Myocyte (in vitro differentiated cells): ENCODE measurements at places on chromosomes 1 and 21. TPM values are rescaled to one million over a fixed set of nuclear protein-coding genes. Genes with fewer than 3 reads are reported as not detected.

PCSK9 gene
- total RNA-seq = 1.2 and 8.8 TPM in 2 replicates

GADD45A gene
- 73.6 and 85.0 TPM in 2 replicates for total RNA-seq

WDR3 gene
- 22.0 and 39.8 TPM in 2 replicates for total RNA-seq

ODR4 gene
- total RNA-seq = 14.4 and 15.3 TPM in 2 replicates

HSD3B2 gene
- total RNA-seq = not detected in 2 replicates

CA6 gene
- total RNA-seq = not detected in 2 replicates

SLC44A3 gene
- 1.6 and 2.2 TPM in 2 replicates for total RNA-seq

TPRG1L gene
- total RNA-seq = 19.7 and 23.2 TPM in 2 replicates

THEM5 gene
- total RNA-seq = not detected in 2 replicates

MOV10 gene
- total RNA-seq = 15.0 and 16.4 TPM in 2 replicates

KDM5B gene
- total RNA-seq = 47.3 and 53.0 TPM in 2 replicates

KRTAP19-5 gene
- not detected in 2 replicates for total RNA-seq

AMIGO1 gene
- 0.37 and 0.42 TPM in 2 replicates for total RNA-seq

- DNase-seq = peak; percentile 15
Observed at GRCh38 chr1:241229216-241229615, 127.8 kb downstream of the RGS7 start.

- no peak for DNase-seq
Observed at GRCh38 chr1:23624440-23624839, 65.1 kb upstream of the ID3 start.

DNA sequence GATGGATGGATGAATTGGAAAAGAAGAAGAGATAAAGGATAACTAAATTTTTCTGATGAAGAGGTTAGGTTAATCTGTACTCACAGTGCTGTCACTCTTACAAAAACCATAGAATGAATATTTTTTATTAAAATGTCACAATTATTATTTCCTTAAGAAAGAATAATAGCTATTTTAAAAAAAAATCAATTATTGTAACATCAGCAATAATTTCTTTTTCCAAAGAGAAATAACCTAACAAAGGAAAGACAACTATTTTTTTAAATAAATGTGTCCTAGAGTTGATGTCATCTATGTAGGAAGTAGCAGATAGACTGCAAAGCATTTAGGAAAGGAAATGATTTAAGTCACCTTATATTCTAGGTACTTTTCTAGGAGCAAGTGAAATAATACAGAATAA lies 33.6 kb upstream of the PLPPR4 start:
- no peak for DNase-seq

- no peak for DNase-seq
Observed at GRCh38 chr1:234941321-234942011, 187.2 kb downstream of the TOMM20 start.

GRCh38 chr1:167305059-167305705 lies 84.5 kb downstream of the POU2F1 start:
- no peak for DNase-seq

- no peak for DNase-seq
Observed at GRCh38 chr1:231990388-231990787, 363.8 kb downstream of the DISC1 start.

- peak; percentile 80 for DNase-seq
Observed at GRCh38 chr1:6260961-6261614, at the start of gene GPR153. GPR153 (minus strand) TSS chr1:6261098; CDS start chr1:6254905, 6,193 bp downstream.

- peak; percentile 29 for DNase-seq
Observed at GRCh38 chr1:19582318-19582717, 61.8 kb upstream of the NBL1 start.

GRCh38 chr1:200237066-200237465 lies 172.8 kb downstream of the ZNF281 start:
- DNase-seq = no peak

GRCh38 chr1:192003295-192004077 lies 154.8 kb upstream of the RGS18 start:
- DNase-seq = no peak

DNA sequence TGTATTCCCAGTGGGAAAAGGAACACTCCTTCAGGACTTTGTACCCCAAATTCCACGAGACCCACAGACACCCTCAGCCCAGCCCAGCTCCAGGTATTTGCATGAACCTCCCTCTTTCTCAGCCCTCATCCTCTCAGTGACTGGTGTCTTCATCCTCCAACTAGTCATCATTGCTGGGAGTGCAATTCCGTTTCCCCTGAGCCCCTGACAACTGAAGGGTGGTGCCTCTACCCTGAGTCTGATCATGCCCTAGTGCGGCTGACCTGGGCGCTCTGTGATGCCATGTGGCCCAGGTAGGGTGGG lies 3.8 kb upstream of the ZNF692 start:
- no peak for DNase-seq

DNA sequence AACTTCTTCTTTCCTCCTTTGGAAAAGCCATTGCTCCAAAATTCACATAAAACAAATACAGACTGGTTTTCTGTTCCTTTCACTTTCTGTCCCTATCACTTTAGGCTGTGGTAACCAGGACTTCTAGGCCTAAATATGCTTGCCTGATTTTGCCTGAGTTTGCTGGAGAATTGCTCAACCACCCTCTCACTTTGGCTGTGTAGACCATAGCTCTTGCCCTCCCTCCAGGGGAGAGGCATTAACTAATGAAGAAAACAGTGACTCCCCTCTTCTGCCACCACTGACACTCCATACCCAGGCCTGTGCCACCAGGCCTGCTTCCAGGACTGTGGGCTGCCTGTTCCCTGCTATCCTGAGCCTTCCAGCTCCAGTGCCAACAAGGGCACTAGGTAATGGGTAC lies 163.5 kb downstream of the TOMM20 start:
- DNase-seq = no peak

DNA sequence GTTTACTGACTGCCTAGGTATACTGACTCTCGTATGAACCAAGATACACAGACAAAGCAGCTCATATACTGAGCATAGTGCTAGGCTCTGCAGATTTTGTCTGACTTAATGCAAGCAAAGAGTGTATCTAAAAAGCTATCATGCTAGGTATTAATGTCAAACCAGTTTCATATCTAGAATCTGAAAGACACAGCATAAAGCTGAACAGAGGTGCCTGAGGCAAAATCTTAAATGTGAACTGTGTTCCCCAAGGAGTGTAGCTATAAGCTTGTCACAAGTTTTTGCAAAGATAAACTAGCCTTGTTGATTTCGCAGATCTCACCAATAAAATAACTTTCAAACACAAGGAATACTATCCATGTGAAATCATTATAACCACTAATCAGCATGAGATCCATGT lies 18.1 kb downstream of the JAK1 start:
- DNase-seq = no peak

- DNase-seq = no peak
Observed at GRCh38 chr1:43035821-43036741, 77.4 kb upstream of the SLC2A1 start.

DNA sequence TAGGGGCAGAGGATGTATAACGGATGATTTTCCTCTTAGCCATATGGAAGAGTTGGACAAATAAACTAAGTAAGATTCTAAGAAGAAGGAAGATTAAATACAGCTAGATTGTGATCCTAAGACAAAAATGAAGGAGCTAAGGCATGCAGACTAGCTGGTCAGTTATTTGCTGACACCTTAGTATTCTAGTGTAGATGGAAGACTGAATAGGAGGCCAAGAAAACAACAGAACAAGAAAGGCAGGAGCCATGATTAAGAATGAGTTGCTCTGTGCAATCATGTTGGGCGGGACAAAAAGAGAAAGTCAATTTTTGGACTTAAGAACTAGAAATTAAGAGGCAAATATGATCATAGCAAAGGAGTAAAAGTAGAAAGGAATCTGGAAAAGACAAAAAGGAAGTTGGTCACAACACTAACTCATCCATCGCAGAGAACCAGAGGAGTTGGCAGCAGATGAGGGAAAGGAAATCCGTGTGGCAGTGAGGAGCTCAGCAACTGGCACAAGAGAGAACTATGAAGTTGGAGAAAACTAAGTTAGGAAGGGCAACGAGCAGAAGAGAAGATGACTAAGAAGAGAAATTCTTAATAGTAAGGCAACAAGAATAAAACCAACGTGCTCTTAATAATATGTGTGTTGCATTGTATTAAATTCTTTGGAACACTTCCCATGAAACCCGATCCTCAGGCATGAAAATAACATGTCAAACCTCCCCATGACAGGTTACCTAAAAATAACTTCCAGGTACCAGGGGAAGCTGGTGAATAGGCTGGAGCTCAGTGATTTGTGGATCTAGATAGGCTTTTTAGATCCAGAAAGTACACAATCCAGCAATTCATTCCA lies 234.4 kb downstream of the LTN1 start:
- DNase-seq = peak; percentile 45

GRCh38 chr1:17167041-17167785 lies 37.7 kb upstream of the PADI1 start:
- no peak for DNase-seq

GRCh38 chr1:232110281-232111090 lies 483.9 kb downstream of the DISC1 start:
- DNase-seq = no peak

DNA sequence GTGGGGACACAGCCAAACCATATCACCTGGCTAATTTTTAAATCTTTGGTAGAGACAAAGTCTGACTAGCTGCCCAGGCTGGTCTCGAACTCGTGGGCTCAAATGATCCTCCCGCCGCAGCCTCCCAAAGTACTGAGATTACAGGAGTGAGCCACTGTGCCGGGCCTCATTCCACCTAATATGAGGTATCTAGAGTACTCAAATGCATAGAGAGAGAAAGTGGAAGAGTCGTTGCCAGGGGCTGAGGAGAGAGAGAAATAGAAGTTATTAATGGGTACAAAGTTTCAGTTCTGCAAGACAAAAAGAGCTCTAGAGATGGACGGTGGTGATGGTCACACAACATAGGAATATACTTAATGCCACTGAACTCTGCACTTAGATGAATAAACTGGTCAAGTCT lies 119.6 kb downstream of the TOMM20 start:
- no peak for DNase-seq

GRCh38 chr1:8862528-8862927 lies 16.0 kb downstream of the ENO1 start:
- DNase-seq = no peak

- DNase-seq = no peak
Observed at GRCh38 chr1:83531521-83532309, 467.2 kb downstream of the TTLL7 start.

DNA sequence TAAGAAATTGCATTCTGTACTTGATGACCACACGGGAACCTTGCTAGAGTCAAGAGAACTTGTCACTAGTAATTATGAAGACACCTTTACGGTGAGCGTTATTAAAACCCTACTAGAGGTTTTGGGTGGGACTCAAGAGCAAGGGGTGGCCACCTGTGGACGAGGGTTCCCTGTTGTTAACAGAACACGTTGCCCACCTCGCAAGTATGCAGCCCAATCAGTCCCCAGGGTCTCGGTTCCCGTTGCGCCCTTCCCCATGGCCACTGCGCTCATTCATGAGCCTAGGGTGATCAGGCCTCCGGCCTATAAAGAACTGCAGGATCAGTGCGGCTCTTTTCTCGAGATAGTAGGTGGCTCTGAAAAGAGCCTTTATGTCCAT lies 30.2 kb upstream of the RNF187 start:
- no peak for DNase-seq

- no peak for DNase-seq
Observed at GRCh38 chr1:162293073-162293692, 83.5 kb downstream of the SPATA46 start.

DNA sequence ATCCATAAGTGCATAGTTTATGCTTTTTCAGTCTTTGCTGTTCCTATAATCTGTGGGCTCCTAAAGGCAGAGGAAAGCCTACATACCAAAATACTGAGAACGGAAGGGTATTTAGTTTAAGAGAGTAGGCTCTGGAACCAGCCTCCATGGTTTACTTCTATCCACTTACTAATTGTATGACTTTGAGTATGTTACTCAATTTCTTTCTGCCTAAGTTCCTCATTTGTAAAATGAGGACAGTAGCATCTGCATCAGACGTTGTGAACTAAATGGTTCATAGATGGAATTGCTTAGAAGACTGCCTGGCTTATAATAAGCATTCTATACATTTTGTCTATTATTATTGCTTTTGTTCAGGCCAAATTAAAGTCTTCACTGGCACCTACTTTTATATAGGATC lies 111.0 kb downstream of the NTNG1 start:
- DNase-seq = no peak

GRCh38 chr1:155170101-155170785 lies 2.9 kb downstream of the KRTCAP2 start:
- DNase-seq = no peak

GRCh38 chr1:239920214-239920613 lies 171.5 kb upstream of the FMN2 start:
- no peak for DNase-seq

DNA sequence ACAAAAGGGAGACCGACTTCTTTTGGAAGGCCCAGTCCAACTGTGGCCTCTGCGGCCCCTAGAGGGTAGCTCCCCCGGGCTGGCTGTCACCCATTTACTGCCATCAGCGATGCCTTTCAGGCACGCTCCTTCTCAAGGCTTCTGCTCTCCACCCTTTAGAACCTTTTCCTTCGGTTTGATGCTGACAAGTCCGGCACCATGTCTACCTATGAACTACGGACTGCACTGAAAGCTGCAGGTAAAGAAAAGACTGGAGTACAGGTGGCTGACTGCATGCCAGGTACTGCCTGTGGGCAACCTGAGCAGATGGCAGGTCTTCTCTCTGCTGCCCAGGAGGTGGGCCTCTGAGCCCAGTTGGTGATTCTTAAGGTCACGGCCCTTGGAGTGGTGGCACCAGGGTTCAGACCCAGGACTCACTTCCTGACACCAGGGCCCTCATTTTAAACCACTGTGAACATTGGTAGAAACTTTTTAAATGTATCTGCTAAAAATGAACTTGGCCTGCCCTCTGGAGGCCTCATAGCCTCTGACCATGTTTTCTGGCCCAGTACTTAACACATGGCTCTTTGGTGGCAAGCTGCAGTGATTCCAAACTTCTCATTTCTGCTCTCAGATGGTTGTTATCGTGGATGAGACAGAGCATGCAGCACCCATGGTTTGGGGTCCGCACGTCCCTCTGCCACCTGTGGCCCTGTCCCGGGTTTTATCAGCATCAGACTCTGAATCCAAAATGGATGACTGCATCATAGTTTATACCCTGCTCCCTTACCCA lies 45.7 kb downstream of the CAPN9 start:
- no peak for DNase-seq

- no peak for DNase-seq
Observed at GRCh38 chr1:202186327-202186726, 7.3 kb upstream of the LGR6 start.

DNA sequence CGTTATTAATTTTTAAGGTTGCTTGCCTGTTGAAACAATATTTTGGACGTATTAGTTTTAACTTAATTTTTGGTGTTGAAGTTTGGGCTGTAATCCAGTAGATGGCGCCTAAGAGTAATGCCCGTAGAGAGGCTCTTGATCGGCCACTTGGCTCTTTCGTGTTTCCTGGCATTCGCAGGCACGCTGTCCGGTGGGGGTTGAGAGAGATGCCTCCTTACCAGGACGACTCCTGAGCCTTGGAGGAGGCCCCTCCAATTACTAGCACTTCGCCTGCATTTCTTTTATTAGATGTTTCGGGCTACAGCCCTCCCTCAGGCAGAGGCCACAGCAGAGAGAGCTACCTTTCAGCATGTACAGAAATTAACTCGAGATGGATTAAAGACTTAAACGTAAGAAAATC lies 12.0 kb downstream of the OR2M4 start:
- DNase-seq = peak; percentile 53

- DNase-seq = no peak
Observed at GRCh38 chr1:19360843-19361610, 48.9 kb downstream of the SLC66A1 start.

GRCh38 chr1:30677471-30677870 lies 45.9 kb downstream of the MATN1 start:
- no peak for DNase-seq
